ENCODE measurements at places on chromosomes 1 and 21.
A peak's percentile ranks its signal among the peaks of the same experiment; 100 is the strongest.

- no peak for DNase-seq
Observed at GRCh38 chr1:203083463-203083921, 2.3 kb downstream of the MYOG start.

- no peak for DNase-seq
Observed at GRCh38 chr1:194959795-194960194, 1648.4 kb downstream of the KCNT2 start.

DNA sequence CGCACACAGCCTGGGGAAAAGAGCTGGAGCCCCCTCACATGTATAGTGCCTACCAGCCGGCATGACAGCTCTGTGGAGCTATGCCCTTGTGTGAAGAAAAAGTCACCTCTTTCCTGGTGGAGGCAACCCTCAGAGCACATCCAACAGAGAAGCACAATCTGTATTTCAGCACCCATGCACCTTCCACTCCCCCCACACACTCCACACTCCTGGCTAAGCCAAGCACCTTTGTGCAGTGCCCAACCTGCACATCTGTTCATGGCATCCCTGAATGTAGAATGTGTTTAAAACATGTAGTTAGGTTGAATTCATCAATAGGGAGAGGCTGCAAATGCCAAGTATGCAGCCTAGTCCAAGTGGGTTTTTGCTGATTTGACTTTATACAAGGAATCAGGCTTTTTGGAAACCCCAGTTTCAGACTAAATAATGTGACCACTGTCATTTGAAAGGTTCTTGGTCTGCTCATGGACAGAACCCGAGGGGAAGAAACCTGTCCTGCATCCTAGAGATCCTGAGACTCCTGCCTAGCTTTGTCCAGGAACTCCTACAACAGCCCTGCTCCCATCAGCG lies 197.1 kb downstream of the TOMM20 start:
- DNase-seq: no peak

DNA sequence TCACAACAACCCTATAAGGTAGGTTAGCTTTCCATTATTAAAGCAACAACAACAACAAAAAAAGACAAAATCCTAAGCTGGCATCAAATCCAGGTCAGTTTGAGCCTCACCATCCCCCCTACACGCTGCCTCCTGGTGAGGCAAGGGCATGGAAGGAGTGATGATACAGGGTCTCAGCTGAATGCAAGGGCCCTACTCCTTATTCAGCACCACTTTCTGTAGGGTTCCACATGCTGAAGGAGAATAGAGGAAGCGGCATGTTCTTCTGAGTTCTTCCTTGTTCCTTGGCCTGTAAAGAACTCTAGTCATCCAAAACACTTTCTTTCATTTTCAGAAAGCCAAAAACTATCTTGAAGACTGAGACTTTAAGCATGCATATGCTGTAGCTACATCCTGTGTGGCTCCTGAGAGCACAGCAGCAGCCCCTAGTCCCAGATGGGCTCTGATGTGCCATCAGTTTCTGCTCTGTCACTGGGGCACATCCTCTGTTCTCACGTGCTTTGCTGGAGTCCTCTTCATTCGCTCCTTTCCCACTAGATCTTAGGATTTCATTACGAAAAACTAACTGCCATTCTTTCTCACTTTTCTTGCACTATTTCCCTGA lies 6.2 kb downstream of the ILDR2 start:
- DNase-seq: no peak

DNA sequence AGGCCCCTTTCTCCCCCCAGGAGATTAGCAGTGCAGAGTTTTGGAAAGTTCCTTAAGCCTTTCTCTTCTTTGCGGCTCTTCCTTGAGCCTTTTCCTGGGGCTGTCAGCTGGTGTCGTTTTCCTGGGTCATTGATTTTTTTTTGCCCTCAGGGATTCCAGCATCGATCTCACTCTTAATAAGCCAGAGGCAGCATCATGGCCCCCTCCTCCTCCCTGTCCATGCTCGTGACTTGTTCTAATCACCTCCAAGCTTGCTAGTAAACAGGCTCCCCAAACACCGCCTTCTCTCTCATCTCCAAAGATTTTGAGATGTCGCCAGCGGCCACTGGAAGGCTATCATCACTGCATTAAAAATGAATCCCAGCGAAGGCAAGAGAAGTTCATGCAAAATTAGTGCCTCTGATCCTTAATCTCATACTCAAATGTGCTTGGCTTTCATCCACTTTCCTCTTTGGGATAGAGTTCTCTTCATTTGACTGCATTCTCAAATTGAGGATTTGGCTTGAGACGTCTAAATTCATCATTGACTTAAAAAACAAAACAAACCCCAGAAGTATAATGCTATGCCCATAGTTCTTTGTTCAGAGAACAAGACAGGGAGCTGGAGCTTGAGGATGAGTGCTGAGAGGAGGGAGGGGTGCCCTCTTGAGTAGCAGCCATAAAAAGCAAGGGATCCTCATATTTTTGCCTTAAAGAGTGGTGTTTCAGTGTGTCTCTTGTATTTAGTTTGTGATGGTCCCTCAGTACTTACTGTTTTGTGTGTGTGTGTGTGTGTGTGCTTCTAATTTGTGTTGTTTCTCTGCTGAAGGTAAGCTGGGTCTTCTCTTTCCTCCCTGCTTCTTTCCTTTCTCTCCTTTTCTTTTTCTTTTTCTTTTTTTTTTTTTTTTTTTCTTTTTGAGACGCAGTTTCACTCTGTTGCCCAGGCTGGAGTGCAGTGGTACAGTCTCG lies 3.2 kb downstream of the EVA1C start:
- no peak for DNase-seq

DNA sequence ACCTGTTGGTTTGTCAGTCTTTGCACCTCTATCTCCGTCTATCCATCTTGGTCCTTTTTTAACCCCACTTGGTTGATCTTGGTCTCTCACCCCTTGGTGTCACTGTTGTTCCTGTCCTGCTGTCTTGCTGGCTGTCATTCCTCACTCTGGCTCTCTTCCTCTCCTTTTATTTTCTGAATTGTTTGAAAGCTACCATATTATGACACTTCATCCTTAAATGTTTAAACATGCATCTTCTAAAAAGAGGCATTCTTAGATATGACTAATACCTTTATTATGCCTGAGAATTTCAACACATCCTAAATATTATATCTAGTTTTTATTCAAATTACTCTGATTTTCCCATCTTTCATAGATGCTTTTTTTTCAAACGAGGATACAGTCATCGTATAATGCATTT lies 37.0 kb downstream of the BACH1 start:
- no peak for DNase-seq

- no peak for DNase-seq
Observed at GRCh38 chr1:216153130-216153529, 270.1 kb downstream of the USH2A start.

- DNase-seq: no peak
Observed at GRCh38 chr1:70863239-70863638, 184.4 kb downstream of the PTGER3 start.

DNA sequence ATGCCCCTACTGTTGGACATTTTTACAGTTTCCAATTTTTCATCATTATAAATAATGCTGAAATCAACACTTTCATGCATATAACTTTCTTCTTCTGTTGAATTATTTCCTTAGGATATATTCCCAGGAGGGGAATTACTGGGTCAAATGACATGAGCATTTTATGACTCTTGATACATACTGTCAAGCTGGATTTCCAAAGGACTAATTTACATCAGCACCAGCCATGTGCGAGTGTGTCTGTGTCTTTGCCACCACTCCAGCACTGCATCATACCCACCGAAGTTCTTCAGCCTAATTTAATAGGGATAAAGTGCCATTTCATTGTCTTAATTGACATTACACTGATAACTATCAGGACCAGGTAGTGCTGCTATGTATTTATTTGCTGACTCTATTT lies 146.7 kb downstream of the CSMD2 start:
- no peak for DNase-seq

GRCh38 chr1:216221260-216221700 lies 202.0 kb downstream of the USH2A start:
- peak; percentile 88 for DNase-seq

DNA sequence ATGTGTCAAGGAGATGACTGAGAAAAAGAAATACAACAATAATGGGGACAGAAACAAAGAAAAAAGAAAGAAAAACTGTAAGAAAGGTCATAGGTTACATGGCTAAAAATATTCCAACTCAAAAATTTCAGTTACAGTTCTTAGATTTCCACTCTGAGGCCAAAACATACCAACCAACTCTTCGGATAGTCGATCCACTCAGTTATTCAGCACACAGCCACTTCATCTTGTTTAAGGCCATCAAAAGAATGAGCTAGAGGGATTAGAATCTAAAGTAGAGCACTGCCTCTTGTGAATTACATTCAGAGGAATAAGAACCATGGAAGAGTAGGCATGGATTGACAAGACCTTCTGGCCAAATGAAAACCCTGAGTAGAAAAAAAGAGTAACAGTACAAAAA lies 277.0 kb downstream of the MRPL39 start:
- peak; percentile 22 for DNase-seq

Data from astrocyte of the hippocampus (primary cell).